ENCODE measurements at places on chromosomes 4 and X.

- no peak for DNase-seq
Observed at GRCh38 chr4:48380583-48381167, 39.3 kb downstream of the SLAIN2 start.

GRCh38 chr4:143202824-143203223 is 18.1 kb downstream of the USP38 start:
- no peak for DNase-seq

- no peak for DNase-seq
Observed at GRCh38 chr4:170089274-170089667, 485 bp downstream of the AADAT start.

DNA sequence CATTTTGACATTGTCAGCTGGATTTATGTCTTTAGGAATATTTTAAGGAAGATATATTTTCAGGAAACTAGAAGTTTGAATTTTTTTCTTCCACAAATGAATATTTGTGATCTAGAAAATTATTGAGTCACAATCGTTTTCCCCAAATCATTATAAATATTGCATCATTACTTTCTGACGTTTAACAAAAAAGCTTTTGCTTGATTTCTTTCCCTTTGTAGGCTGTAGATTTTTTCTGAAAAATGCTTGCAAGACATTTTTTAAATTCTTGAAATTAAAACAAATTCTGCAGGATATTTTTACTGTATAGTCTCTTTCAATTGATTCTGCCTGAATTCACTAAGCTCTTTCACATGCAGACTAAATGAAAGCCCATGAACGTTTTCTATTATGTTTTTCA is 4.9 kb upstream of the SMARCAD1 start:
- no peak for DNase-seq

- no peak for DNase-seq
Observed at GRCh38 chr4:125434136-125434535, 119.4 kb downstream of the FAT4 start.

DNA sequence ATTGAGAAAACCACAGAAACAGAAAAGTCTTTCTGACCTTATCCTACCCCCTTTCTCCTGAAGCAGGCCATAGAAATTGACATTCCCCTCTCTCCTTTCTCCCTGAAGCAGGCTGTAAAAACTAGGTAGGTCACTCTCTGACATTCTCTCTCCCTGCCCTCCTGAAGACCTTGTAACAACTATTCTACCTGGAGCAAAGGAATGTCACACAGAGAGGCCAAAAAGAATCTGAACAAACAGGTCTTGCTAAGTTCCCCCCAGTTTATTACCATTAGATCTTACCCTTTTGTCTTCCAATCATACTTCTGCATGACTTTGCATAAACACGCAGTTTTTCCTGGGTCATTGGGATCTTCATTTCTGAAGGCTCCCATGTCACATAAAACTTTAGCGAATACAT is 198.3 kb upstream of the GYPA start:
- no peak for DNase-seq

GRCh38 chr4:125773931-125774330 is 459.2 kb downstream of the FAT4 start:
- no peak for DNase-seq

- DNase-seq, result no peak
Observed at GRCh38 chr4:56874166-56874565, 33.5 kb upstream of the REST start.

GRCh38 chr4:95421869-95422268 is 126.9 kb downstream of the UNC5C start:
- no peak for DNase-seq

GRCh38 chrX:138485224-138485623 is 226.3 kb downstream of the FGF13 start:
- DNase-seq, result no peak

DNA sequence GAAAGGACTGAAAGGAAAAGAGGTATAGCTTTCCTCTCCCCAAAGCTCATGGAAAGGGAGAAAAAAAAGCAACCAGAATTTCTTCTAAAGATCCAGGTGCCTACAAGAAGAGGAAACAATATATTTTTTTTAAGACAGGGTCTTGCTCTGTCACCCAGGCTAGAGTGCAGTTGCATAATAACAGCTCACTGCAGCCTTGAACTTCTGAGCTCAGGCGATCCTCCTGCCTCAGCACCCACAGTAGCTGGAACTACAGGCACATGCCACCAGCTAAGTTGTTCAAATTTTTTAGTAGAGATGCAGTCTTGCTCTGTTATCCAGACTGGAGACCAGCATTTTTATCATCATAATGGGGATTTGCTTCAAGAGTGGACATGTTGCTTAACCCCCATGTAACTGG is 30.5 kb upstream of the BBS12 start:
- no peak for DNase-seq

DNA sequence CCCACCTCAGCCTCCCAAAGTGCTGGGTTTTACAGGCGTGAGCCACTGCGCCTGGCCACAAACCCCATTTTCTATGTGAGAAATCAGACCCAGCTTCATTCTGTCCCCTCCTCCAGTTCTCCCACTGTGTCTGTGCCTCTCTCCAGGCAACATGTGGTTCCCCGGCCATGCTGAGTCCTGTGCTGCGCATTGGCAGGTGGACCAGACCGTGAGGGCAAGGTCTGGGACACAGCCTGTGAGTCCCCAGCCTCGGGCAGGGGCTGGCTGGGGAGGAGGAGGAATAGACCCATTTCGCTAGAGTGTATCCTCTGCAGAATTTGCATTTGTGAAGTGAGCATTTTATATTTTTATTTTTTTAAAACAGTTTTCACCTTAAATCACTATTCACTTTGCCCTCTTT is 21.5 kb upstream of the CLDN24 start:
- no peak for DNase-seq

GRCh38 chrX:1218286-1218685 is 5.8 kb upstream of the CRLF2 start:
- DNase-seq, result no peak
